ENCODE measurements at places on chromosomes 11 and 22.

- DNase-seq: no peak
Measured at GRCh38 chr11:108818971-108819370, 154.1 kb downstream of the DDX10 start.

- no peak for DNase-seq
Measured at GRCh38 chr11:119093942-119094815, 7.5 kb downstream of the DPAGT1 start.

- no peak for DNase-seq
Measured at GRCh38 chr11:59186130-59186594, 14.2 kb downstream of the DTX4 start.

DNA sequence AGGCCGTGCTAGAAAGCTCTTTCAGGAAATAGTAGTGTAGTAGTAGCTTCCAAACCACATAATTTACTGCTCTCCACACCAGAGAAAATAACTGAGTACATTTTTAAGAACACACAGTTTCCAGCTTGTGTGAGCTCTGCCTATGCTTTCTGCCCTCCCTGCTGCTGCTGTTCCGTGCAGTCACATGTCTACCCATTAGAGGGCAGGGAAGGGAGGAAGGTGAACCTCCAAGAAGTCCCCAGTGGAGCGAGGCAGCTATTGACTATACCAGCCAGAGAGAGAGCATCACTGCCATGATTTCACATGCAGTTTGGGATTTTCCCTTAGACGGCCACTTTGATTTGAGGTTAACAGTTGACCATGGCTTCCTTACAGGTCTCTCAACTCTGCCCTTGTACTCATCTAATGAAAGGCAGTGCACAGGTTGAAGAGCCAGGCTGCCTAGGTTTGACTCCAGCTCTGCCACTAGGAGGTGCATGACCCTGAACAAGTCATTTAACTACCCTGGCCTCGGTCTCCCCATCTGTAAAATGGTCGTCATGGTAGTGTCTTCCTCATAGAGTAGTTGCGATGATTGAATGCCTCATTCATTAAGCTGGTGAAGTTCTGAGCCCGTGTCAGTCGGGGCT is 19.7 kb upstream of the CTTN start:
- no peak for DNase-seq

DNA sequence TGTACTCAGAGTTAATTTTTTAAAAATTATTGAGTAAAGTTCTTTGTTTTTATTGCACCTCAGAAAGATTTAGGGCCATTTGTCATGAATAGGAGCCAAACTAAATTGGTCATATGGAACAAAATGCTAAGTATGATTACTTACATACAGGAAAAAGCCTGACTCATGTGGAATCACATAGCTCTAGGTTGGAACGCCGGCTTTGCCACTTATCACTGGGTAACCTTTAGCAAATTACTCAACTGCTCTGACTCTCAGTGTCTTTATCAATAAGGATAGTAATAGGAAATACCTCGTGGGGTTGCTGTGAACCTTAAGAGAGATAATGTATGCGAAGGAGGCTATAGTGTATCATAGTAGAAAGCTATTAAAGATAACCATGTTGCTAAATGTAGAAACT is 638.5 kb downstream of the NELL1 start:
- DNase-seq: no peak

- no peak for DNase-seq
Measured at GRCh38 chr11:91731051-91731450, 493.6 kb upstream of the FAT3 start.

DNA sequence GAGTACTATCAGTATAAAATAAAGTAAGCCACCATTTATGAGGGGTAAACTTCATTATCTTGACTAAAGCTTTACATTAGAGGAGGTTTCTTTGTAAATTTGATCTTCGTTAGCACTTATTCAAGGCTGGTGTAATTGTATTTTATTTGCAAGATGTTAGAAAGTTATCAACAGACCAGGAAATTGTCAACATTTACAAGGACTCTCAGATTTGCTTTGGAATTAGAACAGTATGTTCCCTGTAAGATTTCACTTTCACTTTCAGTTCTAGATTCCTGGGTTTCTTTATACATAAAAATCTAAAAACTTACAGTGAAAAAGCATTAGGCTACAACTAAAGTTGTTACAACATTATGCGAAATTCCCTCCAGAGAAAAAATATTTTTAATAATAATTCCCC is 4.6 kb upstream of the BIRC3 start:
- no peak for DNase-seq

DNA sequence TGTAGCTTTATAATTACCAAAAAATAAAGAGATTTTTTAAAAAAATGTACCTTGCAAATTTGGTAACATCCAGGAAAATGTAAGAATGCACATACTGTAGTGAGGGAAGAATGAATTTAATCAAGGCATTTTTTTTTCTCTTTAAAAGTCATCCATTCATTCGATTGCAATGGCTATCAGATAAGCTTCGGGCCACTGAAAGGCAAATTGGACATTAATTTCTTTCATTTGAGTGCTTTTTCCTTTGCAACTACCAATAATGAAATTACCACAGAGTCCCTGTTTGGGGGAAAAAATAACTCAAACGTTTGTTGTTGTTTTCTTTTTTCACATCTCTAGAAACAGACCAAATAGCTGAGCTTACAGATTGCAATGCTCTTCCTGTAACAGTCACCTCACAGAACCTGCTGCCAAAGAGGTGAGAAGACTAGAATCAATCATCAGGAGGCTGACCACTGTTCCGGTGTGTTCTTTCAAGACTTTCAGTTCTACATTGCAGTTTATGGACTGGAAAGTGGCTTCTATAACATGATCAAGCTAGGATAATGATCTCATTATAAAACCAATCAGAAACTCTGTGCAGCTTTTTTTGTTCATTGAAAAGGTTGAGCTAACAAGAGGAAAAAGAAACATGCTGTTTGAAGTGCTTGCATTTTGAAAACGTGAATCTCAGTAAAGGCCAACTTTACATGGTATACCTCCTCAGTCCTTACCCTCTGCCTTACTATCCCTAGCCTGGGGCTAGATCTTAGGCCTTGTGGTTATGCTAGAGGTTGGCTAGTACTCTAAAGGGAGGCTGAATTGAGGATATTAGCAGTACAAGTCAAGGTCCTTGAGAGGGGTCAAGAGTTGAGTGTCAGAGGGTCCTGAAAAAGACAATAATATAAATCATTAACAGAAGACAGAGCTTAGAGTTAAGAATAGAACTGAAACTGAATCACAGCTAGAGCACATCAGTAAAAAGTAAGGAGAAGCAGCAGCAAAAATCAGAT is 1276.1 kb downstream of the LRRC4C start:
- no peak for DNase-seq

- no peak for DNase-seq
Measured at GRCh38 chr11:44661311-44661717, 65.4 kb upstream of the TSPAN18 start.

GRCh38 chr22:20994128-20994901 is 7.6 kb downstream of the THAP7 start:
- DNase-seq: no peak

GRCh38 chr11:2651054-2651617 is 48.7 kb downstream of the KCNQ1OT1 start:
- no peak for DNase-seq

DNA sequence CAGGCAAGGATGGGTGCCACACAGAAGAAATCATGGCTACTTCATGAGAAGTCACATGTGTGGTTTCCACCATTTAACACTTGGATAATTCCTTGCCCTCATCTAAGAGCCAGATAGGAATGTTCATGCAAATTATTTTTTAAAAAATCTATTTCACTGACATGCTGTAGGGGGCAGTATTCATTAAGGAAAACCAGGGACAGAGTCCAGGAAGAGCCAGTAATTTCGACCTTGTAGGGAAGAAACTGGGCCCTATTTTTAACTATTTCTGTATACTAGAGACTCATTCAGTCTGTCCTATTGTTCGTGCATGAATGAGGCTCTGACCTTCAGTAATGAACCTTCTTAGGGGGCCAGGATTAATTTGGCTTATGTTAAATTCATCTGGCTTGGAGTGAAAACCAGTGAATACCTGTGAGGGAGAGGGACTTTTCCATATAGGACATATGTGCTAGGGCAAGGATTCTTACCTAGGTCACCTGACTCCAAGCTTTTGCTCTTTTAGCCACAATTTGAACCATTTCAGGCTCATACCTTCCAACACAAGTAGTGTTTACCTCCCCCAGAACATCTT is 192.7 kb downstream of the NAV2 start:
- DNase-seq: no peak

GRCh38 chr22:45892681-45893461 is 84.1 kb downstream of the WNT7B start:
- DNase-seq: no peak

DNA sequence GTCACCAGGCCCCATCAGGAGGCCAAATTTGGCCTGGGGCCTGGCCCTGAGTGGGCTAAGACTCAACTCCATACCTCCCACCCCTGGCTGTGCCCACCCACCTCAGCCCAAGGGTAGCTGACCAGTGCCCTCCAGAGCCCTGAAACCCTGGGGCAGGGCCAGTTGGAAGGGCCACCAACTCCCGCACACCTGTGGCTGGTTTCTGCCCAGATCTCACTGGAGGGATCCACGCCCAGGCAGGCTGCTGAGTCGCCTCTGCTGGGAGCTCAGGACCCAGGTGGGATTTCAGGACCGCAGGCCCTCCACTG is 8.9 kb upstream of the PIM3 start:
- DNase-seq: no peak

- no peak for DNase-seq
Measured at GRCh38 chr11:93783362-93783761, 720 bp upstream of the MED17 start.

- peak; percentile 73 for DNase-seq
Measured at GRCh38 chr11:66881451-66881835, 24.6 kb downstream of the LRFN4 start.

DNA sequence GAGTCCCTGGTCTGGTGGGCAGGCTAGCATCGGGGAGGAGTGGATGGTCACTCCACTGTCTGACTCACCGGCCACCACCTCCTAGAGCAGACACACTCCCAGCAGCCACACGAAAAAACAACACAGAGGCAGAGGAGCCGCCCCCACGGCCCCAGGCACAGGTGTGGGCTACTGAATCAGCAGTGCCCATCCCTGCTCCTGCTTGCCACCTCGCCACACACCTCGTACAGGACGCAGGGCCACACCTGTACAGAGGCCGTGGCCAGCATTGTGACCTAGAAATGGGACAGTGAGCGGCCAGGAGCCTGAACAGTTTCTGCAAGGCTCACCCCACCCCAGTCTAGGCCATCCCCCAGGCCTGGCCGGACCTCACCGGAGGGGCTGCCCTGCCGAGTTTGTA is 14.0 kb downstream of the TRIM29 start:
- DNase-seq: no peak

GRCh38 chr11:47448566-47449427 is at the start of gene RAPSN:
TSS of gene RAPSN (minus strand) at chr11:47449136. CDS start at chr11:47448964, 172 bp downstream.
- DNase-seq: no peak

- DNase-seq: no peak
Measured at GRCh38 chr11:35223371-35223796, 84.4 kb downstream of the CD44 start.

DNA sequence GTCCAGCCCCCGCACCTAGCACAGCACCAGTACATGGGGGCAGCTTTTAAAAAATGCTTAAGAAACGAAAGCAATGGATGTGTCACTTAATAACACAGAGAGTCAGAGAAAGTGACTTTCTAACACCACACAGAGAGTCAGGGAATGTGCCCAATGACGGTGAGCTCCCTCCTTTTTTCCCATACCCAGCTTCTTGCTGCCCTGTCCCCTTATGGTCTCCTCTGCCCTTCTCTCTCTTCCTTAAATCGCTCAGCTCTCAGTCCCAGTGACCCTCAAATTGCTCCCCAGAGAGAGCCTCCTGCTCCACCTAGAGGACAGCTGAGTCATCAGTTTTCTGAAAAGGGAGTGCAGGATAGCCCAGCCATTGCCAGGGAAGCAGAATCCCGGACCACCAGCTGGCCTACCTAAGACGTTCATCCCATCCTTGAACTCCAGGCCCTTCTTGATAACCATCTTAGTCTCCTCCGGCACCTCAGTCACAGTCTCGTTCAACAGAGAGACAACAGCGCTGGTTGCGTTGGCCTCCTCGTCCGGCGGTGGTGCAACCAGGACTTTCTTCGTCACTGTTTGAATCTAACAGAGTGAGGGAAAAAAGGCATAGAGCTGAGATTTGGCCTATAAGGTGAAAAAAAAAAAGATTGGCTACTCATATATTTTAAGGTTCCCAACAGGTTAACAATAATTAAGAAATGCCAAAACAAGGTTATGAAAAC is 113.5 kb downstream of the SLC1A2 start:
- DNase-seq: no peak

GRCh38 chr11:63551091-63551888 is 11.9 kb downstream of the PLAAT2 start:
- DNase-seq: no peak

- no peak for DNase-seq
Measured at GRCh38 chr11:73048446-73048845, 93.7 kb downstream of the FCHSD2 start.

- DNase-seq: no peak
Measured at GRCh38 chr22:24129263-24129651, 52.0 kb upstream of the SUSD2 start.

DNA sequence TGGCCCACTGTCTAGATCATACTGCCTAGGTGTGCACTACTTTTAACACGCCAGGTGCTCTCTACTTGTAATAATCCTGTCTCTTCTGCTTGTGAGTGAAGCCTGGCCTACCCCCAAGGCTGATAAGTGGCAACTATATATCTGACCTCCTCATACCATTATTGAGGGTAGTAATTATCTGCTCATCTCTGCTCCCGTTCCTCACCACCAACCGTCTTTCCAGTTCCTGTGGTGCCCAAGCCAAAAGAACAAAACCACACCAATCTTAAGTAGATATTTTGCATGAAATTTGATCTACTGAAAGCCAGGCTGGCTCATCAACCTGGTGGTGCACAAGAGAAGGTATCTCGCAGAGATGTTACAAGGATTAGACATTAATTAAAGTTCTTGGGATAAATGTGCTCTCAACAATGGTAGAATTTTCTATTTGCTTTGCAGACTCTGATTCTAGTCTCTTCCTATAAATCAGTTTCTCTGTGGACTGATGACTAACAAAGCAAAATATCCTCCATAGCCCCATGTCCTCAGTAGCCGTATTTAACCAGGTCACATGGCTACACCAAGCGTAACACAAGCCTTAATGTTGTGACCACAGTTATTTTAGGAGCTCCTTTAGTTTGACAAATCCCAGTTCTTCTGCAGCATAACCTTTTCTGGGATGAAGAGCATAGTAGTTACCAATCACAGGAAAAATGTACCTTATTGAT is 267.2 kb downstream of the NTM start:
- no peak for DNase-seq

GRCh38 chr22:50078761-50079160 is 6.5 kb downstream of the MLC1 start:
- DNase-seq: no peak

DNA sequence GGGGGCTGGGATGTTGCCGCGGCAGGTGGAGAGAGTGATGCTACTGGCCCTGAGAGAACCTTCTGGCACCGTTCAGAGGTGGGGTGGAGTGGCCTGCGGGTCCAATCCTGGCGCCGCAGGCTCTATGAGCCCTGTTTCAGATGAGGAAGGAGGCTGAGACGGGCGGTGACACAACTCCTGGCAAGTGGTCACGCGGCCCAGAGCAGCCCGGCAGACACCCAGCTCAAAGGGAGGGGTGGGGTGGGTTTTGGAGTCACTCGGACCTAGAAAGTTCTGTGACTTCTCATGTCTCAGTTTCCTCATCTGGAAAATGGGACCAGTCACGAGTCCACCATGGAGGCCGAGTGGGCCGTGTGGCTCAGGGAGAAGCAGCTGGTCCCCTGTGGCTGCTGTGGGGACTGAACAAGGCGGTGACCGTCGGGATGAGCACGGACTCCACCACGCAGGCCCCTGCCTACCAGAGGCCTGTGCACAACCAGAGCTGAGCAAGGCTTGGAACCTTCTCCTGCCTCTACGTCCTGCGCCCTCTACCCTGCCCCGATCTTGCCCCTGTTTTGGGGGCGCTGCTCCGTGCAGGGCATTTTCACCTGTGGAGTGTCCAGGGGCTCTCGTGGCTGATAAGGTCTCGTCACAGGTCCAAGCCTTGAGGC is 3.7 kb downstream of the TSPO start:
- DNase-seq: no peak
